ENCODE measurements at places on chromosomes 1 and 21.

DNA sequence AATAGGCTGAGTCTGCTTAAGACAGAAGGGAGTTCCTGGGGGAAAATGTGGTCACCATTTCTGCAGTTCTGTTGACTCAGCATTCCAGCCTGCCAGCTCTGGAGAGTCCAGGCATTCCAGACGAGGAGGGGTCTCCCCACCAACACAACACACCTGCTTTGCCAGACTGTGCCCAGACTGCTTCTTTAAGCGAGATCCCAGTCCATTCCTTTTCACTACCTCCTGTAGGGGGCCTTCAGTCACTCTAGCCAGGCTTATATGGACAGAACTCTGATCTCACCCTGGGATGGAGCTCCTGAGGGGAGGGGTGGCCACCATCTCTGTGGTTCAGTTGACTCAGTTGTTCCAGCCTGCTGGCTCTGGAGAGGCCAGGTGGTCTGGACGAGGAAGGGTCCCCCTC, 48.5 kb downstream of the UBE2U start:
- DNase-seq: no peak

- no peak for DNase-seq
Observed at GRCh38 chr1:211908453-211908852, 77.9 kb upstream of the LPGAT1 start.

DNA sequence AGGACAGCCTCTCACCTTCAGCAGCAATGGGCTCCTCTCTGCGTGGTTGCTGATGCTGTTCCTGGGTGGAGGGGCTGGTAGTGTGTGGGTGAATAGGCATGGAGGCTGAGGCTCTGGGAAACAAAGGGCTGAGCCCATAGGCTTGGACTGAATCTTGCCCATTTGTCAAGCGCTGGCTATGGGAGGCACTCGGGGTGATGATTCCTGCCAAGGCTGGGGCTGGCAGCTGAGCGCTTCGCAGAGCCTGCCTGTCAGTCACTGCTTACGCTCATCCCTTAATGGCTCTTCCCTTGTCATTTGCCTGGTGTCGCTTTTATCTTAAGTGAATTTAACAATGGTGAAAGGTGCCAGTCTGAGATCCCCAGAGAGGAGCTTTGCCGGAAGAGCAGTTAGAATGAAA, 353.3 kb downstream of the PBX1 start:
- no peak for DNase-seq

- DNase-seq: peak; percentile 53
Observed at GRCh38 chr1:54716299-54717047, 812 bp downstream of the TTC4 start.

DNA sequence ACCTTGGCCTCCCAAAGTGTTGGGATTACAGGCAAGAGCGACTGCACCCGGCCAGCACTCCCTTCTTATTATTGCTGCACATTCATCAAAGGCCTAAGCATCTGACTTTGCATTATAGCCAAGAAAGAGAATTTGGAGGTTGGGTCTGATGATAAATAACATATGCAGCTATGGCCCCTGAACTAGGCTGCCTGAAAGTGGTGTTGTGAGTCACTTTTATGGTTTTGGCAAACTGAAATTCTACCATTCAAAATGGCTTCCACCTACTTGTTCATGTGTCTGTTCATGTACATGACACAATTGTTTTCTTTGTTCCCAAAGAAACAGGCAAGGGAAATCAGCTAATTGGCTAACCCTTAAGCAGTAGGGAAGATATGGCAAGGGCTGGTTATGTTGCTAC, 25.0 kb upstream of the UAP1 start:
- peak; percentile 76 for DNase-seq

DNA sequence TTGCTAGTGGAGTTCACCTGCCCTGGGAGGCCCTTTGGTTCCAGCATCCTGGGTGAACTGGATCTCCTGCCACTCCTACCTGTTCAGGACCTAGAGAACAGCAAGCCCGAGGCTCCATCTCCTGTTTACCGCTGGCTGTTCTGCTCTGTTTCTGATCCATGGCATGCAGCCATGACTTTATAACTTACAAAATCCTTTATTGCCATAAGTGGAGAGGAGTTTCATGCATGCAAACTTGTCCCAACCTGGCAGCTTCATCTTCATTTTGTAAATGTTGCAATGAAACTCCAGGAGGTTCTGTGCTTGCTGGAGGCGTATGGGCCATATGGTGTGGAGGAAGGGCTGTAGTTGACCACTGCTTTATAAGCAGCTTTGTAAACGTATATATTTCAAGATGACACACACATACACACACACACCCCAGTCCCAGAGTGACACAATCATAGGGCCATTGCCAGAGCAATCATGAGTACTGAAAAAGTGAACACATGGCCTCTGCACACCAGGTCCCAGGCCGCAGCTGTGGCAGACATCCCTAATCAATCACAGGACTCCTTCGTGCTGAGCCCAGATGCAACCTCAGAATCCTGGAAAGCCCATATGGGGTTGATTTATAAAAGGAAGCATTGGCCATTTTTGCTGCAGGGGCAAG, 69.0 kb downstream of the UBIAD1 start:
- DNase-seq: no peak

DNA sequence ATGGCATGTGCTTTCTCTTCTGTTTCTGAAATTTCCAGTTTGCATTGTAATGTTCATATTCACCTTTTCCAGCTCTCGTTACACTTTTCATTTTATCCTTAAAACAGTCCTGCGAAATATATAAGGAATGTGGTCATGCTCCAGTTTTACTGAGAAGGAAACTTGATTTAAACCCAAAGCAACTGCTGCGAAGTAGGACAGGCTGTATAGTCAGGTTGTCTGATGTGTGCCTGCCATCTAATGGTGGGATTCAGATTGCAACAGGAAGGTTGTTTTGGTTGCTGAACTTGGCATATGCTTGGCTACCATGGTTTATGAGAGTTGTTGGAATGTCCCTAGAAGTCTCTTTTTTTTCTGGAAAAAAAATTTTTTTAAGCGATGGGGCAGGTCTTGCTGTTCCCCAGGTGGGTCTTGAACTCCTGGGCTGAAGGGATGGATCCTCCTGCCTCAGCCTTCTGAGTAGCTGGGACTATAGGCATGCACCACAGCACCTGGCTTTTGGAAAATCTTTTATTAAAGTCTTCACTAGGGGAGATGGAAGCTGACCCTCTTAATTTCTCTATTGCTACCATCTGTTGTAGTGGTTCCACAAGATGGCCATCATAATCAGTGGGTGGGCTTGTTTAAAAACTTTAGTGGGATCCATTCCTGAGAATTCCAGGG, 86.9 kb downstream of the UCK2 start:
- DNase-seq: peak; percentile 76

DNA sequence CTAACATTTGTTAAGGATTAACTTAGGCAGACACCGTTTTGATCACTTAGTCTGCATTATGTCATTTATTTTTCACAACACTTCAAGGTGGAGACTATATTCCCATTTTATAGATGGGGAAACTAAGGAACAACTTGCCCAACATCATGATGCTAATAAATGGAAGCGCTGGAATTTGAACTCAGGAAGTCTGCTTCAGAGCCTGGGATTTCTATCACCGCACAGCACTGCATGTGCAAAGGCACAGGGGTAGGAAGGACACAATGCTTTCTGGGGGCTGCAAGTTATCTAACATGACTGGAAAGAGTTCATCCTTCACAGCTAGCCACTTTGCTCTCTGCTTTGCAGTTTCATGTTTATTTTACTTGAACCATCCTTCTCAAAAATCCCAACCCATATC, 100.5 kb downstream of the UBR4 start:
- no peak for DNase-seq

- DNase-seq: no peak
Observed at GRCh38 chr1:54400329-54400728, 5.9 kb downstream of the SSBP3 start.

DNA sequence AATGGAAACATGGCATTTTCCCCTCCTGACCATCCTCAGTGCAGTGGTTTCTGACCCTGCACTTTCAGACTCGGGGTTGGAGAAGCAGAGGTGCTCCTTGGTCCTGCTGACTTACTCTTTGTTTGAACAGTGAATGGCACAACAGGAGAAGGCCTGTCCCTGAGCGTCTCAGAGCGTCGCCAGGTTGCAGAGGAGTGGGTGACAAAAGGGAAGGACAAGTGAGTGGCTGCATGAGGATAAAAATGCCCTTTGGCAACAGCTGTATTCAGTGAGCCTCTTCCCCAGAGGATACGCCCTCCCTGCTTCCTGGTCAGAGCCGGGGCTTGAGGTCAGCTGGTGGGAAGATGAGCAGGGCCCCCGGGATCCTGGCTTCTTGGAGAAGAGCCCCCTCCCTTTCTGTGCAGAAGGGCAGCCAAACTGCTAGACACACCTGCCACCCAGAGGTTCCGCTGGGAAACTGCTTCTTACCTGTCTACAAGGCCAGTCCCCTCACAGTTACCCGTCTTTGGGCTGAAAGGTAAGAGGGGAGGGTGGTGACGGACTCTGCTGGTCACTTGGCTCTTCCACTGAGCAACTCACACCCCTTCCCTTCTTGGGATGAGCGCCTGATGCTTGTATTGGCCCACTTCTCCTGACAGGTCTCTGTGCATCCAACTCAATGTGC, 16.6 kb downstream of the NPL start:
- DNase-seq: no peak

DNA sequence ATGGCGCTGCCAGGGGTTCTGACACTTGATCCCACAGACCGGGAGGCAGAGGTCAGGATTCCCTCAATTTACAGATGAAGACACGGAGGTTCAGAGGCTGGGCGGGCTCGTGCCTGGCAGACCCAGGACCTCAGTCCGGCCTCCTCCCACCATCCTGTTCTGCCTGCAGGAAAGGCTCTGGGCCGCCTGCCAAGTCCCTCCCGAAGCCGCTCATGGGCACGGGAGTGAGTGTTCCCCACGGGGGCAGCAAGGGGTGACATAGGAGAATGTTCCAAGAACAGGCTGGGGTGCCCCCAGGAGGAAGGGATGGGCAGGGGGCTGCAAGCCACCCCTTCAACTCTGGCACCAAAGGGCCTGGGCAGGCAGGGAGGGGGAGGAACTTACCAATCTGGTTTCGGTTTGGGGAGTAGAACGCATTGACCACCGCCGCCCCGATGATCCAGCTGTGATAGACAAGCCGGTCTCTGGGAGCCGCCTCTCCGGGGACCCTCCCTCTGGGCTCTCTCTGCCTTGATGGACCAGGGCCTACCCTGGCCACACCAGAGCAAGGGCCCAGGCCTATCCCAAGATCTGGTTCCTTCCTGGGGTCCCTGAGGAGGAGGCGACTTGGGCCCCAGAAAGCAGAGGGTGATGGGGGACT, 7.5 kb downstream of the PRXL2B start:
- DNase-seq: peak; percentile 38

DNA sequence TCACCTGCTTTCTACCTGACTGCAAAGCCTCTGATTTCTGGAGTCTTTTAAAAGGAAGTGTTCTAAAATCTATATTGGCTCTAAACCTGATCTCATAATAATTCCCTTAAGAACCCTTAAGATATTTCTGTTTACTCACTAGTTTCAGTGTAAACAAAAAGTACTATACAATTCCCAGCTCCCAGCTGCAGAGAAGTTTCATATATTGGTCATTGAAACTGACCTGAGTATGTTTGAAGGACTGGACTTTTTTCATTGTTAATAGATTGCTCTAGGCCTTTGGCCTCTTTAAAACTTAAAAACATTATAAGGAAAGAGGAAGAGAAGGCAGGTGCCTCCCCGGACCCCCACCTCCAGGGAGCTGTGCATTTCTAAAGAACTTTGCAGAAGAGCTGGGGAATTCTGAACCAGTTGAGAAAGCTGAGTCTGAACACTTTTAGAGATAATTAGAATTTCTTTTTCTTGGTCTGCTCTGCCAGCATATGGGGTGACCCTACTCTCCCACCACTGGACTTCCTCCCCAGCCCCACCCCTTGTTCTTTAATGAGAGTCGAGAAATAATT, 23.7 kb downstream of the CLIC6 start:
- DNase-seq: no peak
